Stimulated activated CD4-positive, alpha-beta T cell treated with anti-CD3 and anti-CD28 coated beads, TNF-alpha, amount 100 ng/mL, for 48 hours (primary cell): ENCODE measurements at places on chromosomes 16 and 17.

DNA sequence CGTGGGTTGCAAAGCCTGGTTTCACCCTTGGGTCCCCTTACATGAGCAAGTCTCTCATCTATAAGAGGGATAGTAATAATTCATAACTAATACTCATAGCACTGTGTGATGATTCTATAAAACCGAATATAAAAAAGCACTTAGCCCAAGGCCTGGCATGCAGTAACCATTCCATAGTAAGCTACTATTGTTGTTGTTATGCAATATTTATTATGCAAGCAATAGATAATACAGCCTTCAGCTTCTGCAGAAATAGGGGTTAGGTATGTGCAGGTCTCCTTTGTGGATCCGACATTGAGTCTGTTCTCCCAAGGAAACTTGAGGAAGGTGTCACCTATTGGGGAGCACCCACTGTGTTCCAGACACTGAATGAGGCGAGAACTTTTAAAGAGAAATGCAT lies 401.1 kb downstream of the UTP18 start:
- no peak for DNase-seq

GRCh38 chr17:41002814-41003213 lies 3.1 kb upstream of the KRTAP3-2 start:
- DNase-seq: no peak

GRCh38 chr17:2844416-2844815 lies 48.2 kb downstream of the RAP1GAP2 start:
- no peak for DNase-seq

DNA sequence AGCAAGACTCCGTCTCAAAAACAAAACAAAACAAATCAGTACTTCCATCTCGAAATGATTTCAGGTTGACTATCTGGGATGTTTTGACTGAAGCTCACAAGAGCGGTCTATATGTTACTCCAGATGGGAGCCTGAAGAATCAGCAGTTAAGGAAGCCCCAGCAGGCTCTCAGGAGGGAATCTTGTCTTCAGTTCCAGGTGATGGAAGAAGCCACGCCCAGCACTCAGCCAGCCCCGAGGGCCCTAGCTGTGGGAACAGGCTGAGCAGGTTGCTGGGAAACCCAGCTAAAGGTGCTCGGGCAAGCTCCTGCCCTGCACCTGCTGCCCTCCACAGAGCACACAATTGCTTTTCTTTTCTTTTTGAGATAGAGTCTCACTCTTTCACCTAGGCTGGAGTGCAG lies 32.4 kb downstream of the WIPI1 start:
- no peak for DNase-seq

DNA sequence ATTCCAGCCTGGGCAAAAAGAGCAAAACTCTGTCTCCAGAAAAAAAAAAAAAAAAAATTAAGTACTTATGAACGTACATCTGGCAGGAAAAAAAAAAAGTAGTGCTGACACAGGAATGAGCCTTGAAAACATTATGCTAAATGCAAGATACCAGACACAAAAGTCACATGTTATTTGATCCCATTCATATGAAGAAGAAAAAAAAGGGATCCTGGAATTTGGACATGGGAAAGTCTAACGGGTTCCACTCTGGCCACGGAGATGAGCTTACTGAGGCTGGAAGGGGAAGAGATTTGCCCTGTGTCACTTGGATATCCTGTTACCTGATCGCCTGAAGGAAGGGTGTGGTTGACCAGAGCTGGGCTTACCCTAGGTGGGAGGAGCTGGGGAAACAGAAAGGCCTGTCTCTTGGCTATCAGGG lies 251.9 kb downstream of the PARN start:
- DNase-seq: no peak

GRCh38 chr16:66278604-66279262 lies 87.8 kb upstream of the CDH5 start:
- no peak for DNase-seq

DNA sequence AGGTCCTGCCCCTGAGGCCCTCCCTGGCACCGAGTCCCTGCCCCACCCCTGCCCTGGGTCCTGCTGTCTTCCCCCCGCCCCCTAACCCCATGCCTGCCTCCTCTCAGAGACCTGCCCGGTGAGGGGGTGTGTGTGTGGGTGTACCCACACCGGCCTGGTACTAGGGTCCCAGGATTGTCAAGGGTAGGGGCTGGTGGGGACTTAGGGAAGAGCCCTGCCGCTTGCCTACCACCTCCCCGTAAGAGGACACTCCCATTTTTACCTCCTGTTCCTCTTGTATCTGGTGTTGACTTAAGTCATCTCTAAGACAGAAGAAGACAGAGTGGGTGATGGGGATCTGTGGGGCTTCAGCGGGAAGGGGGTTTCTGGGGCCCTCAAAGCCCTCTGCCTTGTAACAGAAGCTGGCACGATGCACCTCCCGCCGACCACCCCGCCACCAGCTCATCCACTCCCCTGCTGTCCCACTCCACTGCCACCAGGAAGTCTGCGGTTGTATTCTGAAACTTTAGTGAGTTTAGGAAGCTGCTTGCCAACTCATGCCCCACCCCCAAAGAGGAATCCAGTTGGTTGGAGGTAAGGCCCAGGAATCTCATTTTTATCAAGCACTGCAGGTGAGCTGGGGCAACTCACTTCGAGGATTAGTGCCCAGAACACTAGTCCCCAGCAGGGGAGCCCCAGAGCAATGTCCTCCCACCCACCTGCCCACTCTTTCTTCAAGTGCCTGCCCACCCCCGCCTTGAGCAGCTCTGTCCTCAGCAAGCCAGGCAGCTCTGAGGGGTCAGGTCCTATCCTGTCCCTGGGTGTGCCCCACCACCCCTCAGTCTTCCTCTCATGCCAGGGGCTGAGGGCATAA lies 5.6 kb downstream of the SPATA32 start:
- DNase-seq: no peak

DNA sequence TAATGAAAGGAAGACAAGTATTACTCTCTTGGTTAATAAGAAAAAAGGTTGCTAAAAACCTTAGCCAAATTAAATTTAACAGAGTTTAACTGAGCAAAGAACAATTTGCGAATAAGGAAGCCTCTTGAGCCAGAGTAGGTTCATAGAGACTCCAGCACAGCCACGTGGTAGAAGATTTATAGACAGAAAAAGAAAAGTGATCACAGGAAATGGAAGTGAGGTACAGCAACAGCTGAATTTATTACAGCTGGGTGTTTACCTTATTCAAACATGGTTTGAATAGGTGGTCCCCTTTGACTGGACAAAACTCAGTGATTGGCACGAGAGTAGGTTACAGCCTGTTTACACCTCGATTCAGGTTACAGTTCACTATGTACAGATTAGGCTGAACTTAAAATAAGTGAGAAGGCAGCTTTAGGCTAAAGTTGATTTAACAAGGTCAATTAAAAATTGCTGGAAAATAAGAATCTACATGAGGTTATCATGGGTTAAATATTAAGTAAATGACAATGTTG lies 3.3 kb upstream of the CCL15 start:
- no peak for DNase-seq

GRCh38 chr17:51472670-51473205 lies 212.4 kb downstream of the UTP18 start:
- no peak for DNase-seq

GRCh38 chr17:74631468-74632450 lies 8.2 kb upstream of the CD300E start:
- no peak for DNase-seq

DNA sequence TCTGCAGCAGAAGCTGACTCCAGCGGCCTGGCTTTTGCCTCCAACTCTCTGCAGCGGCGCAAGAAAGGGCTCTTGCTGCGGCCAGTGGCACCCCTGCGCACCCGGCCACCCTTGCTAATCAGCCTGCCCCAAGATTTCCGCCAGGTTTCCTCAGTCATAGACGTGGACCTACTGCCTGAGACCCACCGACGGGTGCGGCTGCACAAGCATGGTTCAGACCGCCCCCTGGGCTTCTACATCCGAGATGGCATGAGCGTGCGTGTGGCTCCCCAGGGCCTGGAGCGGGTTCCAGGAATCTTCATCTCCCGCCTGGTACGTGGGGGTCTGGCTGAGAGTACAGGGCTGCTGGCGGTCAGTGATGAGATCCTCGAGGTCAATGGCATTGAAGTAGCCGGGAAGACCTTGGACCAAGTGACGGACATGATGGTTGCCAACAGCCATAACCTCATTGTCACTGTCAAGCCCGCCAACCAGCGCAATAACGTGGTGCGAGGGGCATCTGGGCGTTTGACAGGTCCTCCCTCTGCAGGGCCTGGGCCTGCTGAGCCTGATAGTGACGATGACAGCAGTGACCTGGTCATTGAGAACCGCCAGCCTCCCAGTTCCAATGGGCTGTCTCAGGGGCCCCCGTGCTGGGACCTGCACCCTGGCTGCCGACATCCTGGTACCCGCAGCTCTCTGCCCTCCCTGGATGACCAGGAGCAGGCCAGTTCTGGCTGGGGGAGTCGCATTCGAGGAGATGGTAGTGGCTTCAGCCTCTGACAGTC lies 1.3 kb downstream of the PARD6A start:
- DNase-seq: no peak

- DNase-seq: no peak
Measured at GRCh38 chr17:72056727-72057290, 64.0 kb upstream of the SOX9 start.

GRCh38 chr17:17275971-17276370 lies 5.1 kb downstream of the COPS3 start:
- DNase-seq: no peak

DNA sequence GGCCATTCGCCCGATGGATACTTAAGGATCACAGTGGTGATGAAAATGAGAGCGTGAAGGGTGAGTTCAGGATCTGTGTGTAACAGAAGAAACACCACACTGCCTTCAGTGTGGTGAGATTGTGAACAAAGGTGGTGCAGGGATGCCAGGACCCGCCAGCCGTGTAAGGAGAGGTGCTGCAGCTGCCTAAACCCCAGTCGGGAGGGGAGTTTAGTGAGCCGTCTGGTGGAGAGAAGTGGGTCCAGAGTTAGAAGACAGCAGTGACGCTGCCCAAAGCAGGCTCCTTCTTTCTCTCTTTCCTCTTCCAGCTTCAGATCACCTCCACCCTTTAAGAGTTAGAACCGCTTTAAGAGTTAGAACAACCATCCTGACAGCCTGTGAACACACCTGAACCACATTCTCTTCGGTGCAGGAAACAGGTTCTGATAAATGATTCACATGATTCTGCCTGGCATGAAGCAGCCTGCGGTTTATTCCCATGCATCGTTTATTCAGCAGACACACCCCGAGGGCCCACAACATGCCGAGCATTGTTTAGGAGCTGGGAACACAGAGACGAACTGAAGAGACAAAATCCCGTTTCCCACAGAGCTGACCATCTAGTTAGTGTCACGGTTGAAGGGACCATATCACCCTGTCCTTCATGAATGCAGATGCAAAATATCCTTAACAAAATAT lies 84.0 kb upstream of the DNAH17 start:
- DNase-seq: no peak

GRCh38 chr16:54957403-54958166 lies 26.9 kb downstream of the IRX5 start:
- DNase-seq: peak; percentile 30

DNA sequence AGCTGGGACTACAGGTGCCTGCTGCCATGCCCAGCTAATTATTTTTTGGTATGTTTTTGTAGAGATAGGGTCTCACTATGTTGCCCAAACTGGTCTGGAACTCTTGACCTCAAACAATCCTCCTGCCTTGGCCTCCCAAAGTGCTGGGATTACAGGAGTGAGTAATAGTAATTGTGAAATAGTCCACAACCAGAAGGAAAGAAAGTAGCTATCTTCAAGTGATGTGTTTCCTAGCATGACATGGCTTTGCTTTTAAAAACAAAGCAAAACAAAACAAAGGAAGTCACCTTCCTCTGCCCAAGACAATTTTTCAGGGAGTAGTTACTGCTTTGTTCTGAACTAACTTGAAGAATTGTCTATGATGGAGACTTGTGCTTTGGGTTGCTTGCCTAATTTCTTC lies 27.0 kb downstream of the ATP6V0A1 start:
- DNase-seq: no peak

DNA sequence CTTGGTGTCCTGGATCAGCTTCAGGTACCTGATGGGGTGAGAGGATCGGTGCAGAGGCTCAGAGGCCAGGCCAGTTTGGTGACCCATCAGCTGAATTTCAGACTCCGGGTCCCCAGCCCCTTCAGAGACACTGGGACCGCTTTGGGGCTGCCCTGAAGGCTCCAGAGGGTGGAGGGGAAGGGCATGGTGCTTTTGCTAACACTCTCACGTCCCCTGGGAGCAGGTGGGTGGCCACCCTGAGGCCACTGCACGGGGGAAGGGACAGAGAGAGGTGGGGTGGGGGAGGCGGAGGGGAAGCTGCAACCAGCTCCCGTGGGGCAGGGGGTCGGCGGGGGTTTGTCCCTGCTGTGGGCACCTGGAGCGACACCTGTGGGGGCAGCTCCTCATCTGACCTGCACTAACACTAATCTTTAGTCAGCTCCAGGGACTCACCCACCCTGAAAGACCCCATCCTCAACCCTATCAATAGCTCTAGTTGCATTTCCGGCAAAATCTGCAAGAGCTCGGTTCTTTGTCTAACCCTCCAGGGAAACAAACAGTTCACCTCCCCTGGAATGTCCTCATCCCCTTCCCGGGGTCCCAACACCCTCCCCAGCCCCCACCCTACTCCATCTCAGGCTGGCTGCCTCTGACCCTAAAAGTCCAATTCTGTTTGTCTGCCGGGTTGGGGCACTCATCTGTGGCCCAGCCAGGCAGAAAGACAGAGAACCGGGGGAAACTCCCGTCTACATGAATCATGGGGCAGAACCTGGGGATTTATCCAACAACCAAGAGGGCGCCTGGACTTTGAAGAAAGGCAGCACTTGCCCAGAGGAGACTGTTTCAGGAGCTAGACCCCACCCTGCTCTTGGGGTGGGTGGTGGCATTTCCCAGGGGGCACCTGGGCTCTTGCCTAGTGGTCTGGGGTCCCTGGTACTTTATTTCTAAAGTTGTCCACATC lies 91.9 kb upstream of the CBX4 start:
- DNase-seq: no peak

DNA sequence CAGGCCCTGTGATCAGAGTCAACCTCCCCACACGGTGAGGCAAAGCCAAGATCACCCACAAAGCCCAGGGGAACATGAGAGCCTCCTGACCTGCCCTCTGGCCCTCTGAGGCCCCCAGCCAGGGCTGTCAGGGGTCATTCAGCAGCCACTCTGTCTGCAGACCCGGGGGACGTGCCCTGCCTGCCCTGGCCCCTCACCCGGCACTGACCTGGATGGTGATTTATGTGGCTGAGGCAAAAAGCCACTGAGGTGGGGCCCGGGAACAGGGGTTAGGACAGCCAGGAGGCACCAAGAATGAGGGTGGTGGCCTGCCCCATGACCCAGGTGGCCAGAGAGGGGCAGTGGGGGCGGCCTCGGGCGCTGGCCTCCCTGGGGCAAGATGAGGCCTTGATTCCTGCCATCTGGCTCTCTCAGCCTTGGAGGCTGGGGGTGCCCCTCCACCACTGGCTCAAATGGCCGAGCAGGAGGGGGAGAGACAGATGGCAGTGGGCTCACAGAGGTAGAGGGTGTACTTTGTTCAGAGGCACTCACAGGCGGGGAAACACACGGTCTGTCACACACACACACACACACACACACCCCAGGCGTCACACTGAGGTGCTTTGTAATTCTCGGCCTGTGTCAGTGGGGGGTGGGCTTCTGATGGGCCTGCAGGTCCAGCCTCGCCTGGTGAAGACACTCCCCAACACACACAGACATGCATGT lies 174.0 kb upstream of the GSE1 start:
- DNase-seq: no peak
